ENCODE measurements at places on chromosomes 6 and 20. TPM values are rescaled to one million over a fixed set of nuclear protein-coding genes. Genes with fewer than 3 reads are reported as not detected.

The CDSN gene
- total RNA-seq = 1.7 TPM

The ACOT13 gene
- 14.5 TPM for total RNA-seq

The CPXM1 gene
- not detected for total RNA-seq

The DTD1 gene
- 123 TPM for total RNA-seq

The CST2 gene
- not detected for total RNA-seq

The PNPLA1 gene
- not detected for total RNA-seq

The GSTA2 gene
- total RNA-seq = not detected

The PCED1A gene
- total RNA-seq = 14.3 TPM

The C6orf52 gene
- 3.1 TPM for total RNA-seq

The CAGE1 gene
- total RNA-seq = not detected

The UNC5CL gene
- total RNA-seq = 0.62 TPM

The GABRR2 gene
- not detected for total RNA-seq

The MMP24OS gene
- total RNA-seq = 20.5 TPM

The WFDC2 gene
- total RNA-seq = not detected

The ZFP64 gene
- total RNA-seq = 42.1 TPM

The DLK2 gene
- total RNA-seq = 47.8 TPM

The PKIG gene
- total RNA-seq = 23.0 TPM

The AGPAT1 gene
- 63.7 TPM for total RNA-seq

The GMNN gene
- total RNA-seq = 21.7 TPM

The INSM1 gene
- total RNA-seq = not detected

The MICA gene
- 53.6 TPM for total RNA-seq

The GSTA3 gene
- total RNA-seq = not detected

The BFSP1 gene
- total RNA-seq = 2.2 TPM

The SPINT3 gene
- not detected for total RNA-seq

The NHSL1 gene
- total RNA-seq = 15.2 TPM

The MRAP2 gene
- 0.08 TPM for total RNA-seq

The PEX6 gene
- 28.0 TPM for total RNA-seq

The SDCBP2 gene
- total RNA-seq = 11.3 TPM

The RIN2 gene
- total RNA-seq = 61.5 TPM

The SLC17A9 gene
- 0.34 TPM for total RNA-seq

The ACSS1 gene
- total RNA-seq = 3.9 TPM

The TMEM217 gene
- 0.23 TPM for total RNA-seq

All from hair follicular keratinocyte (primary cell).